ENCODE measurements at places on chromosomes 12 and 14.

GRCh38 chr14:34872822-34873588 lies 2.2 kb downstream of the BAZ1A start:
- peak; percentile 31 for DNase-seq

DNA sequence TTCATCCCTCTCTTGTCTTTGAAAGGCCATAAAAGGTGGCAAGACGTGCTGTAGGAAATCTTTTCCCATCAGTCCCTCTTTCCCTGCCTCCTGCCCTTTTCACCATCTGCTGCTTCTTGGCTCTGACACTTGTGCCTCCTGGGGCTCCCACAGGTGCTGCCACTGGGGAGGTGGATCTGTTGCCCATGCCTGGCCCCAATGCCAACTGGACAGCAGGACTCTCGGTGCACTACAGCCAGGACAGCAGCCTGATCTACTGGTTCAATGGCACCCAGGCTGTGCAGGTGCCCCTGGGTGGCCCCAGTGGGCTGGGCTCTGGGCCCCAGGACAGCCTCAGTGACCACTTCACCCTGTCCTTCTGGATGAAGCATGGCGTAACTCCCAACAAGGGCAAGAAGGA lies 6.5 kb downstream of the CLSTN3 start:
- no peak for DNase-seq

DNA sequence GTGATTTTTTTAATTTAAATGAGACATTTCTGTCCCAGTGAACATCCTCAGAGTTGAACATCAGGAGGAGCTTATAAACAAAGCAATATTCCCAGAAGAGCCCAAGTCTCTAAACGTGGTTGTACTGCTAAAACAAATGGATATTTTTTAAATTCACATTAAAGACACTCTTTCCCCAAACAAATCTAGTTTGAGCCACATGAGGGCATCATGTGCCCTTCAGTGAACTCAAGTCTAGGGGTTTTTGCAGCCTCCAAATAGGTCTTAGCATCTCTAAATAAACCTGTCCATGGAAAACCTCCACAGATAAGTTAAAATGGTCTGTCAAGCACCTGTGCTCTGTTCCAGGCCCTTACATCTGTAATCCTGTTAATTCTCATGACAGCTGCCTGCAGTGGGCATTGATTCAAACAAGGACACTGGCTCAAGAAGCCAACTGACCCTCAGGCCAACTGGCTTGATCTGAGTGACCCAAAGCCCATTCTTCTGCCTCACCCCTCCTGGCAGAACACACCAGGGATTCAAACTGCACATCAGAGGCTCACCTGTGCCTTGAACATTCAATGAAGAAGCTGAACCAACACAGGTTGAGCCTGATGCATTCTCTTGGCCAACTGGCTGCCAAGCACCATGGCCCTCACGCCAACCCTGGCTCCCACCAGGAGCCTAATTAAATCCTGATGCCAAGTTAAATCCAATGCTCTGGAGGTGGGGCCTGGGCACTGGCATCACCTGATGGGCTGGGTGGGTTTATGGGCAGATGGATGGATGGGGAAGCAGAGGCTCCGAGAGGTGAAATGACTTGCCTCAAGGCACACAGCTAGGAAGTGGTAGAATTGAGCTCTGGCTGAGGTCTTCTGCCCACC lies 8.6 kb downstream of the ISCU start:
- DNase-seq = no peak

GRCh38 chr14:73263606-73264005 lies 26.3 kb downstream of the PAPLN start:
- no peak for DNase-seq

DNA sequence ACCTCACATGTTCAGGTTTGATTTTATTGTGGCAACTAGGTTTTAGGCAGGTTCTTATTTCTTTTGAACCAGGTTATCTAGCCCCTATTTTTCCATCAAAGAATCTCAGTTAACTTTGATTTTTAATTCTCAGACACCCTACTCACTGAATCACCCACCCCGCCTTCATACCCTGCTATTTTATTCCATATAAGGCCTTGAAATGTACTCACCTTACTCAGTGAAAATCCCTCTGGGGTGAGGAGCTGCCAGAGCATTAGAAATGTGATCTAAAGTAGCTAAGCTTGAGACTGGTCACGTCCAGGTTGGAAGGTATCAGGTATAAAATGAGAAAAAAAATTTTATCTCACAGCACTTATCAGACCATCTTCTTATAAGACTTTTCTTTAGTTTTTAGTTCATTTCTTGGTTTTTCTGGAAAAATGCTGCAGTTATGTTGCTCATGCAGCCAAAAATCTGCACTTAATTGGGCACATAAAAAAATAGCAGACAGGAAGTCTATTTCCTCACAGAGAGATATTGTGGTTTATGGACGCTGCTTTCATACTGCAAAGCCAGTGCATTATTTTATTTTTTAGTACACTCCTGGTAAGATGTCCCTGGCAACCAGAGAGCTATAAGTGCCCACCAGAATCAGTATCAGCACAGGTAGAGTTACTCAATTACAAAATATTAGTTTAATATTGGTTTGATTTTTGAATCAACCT lies 101.5 kb upstream of the CCDC91 start:
- DNase-seq = no peak

DNA sequence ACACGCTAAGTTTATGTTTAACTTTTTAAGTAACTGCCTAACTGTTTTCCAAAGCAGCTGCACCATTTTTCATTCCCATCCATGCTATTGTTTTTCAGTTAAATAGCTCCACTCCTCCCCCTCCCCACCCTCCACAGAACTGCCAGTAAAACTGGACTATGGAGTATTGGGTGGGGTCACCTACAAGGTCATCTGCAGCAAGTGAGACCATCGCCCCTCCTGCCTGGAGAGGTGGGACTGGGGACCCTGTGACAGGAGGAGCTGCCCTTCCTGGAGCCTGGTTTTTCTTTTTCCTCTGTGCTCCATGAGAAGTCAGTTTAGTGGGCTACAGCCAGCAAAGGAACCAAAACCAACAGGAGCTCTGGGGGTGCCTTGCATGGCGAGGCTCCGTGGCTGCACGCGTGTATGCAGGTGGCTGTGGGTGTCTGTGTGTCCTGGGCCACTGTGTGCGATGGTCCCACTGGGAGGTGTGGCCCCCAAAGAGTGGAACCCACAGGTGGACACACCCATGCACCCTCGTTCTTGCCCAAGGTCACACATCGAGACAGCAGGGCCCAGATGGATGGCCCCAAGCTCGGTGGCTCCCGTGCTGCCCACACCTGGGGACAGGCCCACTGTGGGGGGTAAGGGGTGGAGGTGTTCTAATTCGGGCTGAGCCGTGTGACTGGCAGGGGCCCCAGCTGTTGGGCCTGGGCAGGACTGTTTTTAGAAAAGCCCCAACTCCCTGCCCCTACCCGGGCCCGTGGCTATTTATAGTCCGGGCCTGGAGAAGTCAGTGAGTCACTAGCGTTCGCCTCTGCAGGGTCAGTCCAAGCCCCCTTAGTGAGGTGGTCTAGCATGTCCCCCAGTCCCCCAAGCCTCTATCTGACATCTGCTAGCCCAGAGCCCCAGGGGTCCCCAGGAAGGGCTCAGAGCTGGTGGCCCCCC lies 2.3 kb upstream of the ADSS1 start:
- DNase-seq = no peak

DNA sequence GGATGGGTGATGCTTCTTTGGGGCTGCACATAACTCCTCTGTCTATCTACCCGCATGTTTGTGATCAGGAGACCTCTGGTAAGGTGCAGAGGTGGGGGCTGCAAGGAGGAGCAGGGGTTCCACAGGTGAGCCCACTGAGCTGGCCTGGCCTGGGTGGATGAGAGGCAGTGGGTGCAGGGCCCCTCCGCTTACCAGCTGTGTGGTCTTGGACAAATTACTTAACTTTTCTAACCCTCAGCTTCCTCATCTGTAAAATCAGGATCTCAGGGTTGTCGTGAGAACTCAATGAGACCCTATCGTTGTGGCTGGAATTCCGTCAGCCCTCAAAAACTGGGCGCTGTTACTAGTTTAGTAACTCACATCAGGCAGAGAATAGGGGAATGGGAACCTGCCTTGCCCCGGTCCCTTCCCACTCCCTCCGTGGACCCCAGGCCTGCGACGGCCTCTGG lies 7.5 kb downstream of the PTPN6 start:
- no peak for DNase-seq

DNA sequence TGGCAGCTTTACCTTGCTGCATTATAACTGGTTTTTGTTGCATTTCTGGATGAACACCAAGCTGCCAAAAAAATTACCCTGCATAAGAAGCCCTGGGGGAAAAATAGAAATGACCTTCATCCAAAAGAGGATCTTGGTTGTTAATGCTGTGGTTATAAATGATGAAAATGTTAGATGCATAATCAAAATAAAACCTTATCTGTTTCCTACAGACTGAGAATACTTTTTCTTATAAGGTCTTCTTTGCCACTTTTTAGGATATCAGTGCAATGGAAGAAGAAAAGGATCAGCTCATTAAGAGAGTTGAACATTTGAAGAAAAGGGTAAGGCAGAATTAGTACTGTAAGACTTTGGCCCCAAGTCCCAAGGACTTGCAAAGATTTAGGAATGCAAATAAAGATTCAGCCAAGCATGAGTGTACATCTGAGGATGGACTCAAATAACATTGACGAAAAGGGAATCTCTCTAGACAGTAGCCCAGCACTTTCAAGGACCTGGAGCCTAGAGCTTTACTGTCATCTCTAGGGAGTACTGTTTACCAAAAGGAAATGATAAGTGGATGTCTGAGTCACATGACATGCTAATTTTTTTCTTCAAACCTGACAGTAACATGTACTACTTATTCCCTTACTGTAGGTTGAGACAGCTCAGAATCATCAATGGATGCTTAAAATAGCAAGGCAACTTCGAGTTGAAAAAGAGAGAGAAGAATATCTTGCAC lies 10.7 kb downstream of the IFT81 start:
- no peak for DNase-seq

- no peak for DNase-seq
Observed at GRCh38 chr14:54600717-54601109, 33.8 kb downstream of the SAMD4A start.

DNA sequence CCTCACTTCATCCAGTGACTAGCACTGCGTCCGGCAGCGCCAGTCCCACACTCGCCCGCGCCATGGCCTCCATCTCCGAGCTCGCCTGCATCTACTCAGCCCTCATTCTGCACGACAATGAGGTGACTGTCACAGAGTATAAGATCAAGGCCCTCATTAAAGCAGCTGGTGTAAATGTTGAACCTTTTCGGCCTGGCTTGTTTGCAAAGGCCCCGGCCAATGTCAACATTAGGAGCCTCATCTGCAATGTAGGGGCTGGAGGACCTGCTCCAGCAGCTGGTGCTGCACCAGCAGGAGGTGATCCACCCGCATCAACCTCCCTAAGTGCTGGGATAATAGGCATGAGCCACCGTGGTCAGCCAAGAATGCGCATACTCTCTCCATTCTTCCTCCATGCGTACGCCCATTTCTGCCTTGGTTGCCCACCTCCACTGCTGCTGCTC lies 59.9 kb downstream of the IRF2BPL start:
- no peak for DNase-seq

- no peak for DNase-seq
Observed at GRCh38 chr14:55256586-55256985, 14.6 kb upstream of the FBXO34 start.

GRCh38 chr12:3049611-3050249 lies 27.4 kb upstream of the TSPAN9 start:
- DNase-seq = no peak

DNA sequence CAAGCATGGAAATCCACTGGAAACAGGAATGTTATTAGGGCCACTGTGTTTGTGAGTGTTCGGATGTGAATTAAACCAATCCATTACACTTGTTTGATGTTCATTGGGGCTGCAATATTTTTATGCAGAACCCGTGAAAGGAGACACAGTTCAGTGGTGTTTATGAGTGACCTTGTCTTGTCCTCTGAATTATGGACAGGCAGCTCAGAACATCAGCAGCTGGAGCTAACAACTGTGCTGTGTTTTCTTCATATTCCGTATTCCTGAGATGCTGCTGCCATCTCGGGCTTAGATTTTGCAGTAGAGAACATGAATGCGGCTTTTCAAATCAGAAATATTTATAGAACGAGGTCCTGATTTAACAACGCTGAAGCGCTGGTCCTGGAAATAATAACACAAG lies 20.3 kb upstream of the CACNA1C start:
- no peak for DNase-seq

GRCh38 chr12:112482733-112483132 lies 64.0 kb downstream of the PTPN11 start:
- DNase-seq = no peak

DNA sequence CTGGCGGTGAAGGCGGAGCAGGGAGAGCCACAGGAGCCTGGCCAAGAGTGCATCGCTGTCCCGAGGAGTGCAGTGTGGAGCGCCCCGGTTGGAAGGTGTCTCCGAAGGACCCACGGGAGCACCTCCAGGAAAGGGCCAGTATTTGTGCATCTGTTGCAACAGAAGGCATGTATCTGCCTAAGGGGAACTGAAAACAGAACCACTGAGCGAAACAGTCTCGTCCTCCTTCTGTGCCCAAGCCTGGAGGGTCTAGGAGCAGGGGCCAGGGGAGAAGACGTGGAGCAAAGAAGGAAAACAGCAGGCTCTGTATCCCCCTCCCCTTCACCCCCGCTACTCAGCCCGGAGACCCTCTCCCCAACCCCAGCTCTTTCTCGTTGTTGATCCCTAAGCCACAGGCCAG lies 5.3 kb upstream of the LRRC10 start:
- DNase-seq = no peak

DNA sequence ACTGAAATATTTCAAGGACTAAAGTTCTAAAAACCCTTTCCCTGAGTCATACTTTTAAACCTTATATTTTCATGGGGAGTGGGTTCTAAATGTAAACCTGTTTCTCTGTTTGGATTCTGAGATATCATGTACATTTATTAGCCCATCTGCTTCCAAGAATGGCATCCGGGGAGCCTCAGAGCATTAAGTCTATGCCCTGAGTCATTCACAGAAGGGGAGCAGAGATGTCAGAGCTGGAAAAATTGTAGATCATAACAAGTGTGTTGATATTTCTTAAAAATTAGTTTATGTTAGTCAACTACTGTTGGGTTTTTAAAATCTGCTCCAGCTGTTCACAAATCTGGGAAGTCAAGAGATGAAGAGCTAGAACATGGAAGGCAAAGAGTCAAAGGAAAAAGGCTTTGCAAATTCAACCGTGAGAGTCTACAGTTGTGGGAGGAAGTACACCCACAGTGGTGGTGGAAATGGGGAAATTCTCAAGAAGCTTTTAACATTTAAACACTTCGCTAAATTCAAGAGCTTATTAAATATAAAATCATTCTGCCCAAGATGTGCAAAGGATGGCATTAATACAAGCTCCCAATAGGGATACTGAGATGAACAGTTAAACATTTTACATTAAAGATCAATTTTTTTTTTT lies 70.5 kb upstream of the FLRT2 start:
- no peak for DNase-seq

GRCh38 chr14:57851354-57851753 lies 14.5 kb downstream of the SLC35F4 start:
- DNase-seq = no peak

DNA sequence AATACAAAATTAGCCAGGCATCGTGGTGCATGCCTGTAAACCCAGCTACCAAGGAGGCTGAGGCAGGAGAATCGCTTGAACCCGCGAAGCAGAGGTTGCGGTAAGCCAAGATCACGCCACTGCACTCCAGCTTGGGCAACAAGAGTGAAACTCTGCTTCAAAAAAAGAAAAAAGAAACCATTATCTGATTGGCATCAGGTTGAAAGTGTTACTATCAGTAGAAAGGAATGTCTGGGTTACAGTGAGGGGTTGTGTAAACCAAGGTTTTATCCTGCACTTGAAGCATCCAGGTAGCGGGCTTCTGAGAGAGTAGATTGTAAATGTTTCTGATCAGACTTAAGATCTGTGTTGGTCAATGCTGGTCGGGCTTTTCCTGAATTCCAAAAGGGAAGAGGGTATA lies 14.1 kb upstream of the OXA1L start:
- no peak for DNase-seq

- no peak for DNase-seq
Observed at GRCh38 chr12:32606443-32606842, 72.7 kb upstream of the DNM1L start.

GRCh38 chr12:18454330-18454729 lies 193.0 kb downstream of the PIK3C2G start:
- DNase-seq = no peak
